ENCODE measurements at places on chromosomes 3 and 15.

GRCh38 chr15:31034152-31034551, 42.7 kb upstream of the MTMR10 start:
- no peak for DNase-seq

- DNase-seq, result no peak
Observed at GRCh38 chr15:95556866-95557225, 773.7 kb upstream of the NR2F2 start.

GRCh38 chr15:77717333-77717990, 84.8 kb upstream of the LINGO1 start:
- DNase-seq, result no peak

- no peak for DNase-seq
Observed at GRCh38 chr15:91549581-91549980, 303.9 kb upstream of the SLCO3A1 start.

DNA sequence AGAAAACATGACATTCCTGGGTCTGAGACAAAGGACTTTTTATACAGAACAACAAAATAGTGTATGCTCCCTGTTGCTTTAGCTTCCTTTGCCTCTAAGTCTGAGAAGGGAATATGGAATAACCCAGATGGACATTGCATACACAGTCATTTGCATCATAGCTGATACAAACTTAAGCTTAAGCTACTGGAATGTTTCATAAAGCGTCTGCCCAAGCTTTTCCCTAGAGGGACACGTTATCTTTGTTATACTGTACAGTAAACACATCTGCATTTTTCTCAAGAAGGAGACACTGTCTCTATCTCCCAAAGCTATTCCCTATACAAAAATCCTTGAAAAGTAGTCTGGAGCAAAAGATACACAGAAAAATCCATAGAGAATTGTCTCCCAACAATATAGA, 775.0 kb downstream of the DIPK2A start:
- DNase-seq, result no peak

GRCh38 chr3:147356909-147357900, 49.1 kb downstream of the ZIC4 start:
- no peak for DNase-seq

DNA sequence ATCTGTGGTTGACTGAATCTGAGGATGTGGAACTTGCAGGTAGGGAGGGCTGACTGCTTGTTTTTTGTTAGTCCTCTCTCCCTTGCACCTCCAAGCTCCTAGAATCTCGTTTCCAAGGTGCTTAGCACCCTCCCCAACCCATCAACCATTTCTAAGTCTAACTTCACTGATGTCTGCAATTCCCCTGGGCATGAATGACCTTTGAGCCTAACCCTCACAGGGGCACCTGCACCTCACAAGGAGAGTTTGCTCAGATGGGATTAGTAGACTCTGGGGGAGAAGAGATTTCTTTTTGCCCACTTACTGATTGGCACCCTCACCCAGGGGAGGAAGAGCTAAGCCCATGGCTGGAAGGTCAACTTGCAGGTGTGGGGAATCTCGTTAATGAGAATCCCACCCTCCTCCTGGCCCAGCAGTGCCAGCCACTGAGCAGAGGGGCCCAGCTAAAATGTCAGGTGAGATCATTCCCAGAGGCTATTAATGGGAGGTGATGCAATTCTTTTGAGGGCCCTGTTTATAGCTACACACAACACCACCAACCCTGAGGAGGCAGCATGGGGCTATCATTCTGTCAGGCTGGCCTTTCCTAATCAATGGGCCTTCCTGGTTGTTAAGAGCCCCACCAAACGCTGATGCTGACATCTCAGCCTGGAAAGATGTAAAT, 81.6 kb upstream of the HERC1 start:
- DNase-seq, result no peak

DNA sequence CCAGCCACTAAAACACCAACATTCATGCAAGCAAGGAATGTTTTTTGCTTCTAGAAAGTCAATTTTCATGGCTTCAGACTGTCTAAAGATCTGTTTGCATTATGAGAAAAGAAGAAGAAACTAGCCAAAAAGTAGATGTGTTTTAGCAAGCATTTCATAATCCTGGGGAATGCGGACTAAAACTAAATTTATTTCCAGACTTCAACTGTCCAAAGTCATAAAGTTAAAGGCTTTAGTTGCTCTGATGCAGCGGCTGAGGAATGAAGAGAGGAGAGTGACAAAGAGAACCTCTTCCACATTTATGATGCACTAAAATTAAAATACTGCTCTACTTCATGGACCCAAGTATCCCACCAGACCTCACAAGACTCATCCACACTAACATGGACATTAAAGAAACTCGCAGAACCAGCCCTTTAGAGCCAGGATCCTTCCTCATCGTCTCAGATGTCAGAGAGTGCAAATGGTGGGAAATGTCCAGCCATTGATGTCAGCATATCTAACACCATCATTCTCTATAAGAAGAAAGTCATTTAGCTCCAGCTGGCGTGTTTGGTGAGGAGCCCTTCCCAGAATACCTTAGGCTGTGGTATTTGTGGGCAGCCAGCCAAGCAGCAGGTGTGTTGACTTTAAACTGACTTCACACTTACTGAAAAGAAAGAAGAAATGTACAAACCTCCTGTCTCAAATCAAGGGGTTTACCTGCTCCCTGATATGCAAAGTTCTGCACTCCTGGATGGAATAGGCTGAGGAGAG, 17.4 kb downstream of the FYCO1 start:
- peak; percentile 85 for DNase-seq

DNA sequence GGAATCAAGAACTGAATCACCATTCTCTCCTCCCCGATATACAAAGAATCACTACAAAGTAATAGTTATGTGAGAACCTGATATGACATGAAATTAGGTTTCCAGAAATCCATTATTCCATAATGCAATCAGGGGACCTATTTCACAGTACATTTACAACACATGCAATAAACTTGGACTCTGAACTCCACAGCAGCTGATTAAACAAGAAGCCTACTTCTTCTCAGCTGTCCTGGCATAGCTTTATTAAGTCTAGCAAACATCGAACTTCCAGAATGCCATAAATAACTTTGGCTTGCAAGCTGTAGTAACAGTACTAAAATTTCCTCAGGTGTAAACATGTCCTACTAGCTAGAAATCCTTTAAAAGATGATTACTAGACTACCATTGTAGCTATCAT, 17.8 kb downstream of the PDCD10 start:
- no peak for DNase-seq

DNA sequence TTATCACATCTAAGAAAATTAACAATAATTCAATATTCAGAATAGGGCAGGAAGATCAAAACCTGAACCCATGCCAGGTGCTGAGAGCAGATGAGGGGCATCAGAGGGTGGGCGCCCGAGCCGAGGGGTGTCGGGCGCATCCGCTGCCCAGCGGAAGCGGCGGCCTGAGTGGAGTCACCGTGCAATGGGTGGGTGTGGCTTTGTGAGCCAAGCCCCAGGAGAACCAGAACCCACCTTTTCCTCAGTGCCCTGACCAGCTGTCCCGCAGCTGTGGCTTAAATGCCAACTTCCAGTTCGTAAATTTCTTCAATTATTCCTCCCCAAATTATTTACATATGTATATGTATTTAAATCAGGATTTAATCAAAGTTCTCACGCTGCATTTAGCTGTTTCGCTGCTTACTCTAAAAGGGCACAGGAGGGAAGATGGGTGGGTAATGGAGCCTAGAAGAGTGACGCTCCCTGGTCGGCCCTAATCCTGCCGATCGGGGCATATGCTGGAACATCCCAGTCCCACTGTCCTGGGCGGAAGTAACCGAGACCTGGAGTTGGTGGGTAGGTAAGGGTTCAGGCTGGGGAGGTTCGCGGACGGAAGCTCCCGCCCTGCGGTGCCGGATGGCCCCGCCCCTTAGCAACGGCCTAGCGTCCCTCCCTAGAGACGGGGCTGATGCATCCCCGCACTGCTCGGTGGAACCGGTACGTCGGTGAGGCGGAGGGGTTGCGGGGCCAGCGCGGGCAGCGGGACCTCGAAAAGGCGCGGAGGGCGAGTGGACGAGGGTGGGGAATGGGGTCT, 1.3 kb downstream of the DNAH1 start:
- DNase-seq, result no peak

DNA sequence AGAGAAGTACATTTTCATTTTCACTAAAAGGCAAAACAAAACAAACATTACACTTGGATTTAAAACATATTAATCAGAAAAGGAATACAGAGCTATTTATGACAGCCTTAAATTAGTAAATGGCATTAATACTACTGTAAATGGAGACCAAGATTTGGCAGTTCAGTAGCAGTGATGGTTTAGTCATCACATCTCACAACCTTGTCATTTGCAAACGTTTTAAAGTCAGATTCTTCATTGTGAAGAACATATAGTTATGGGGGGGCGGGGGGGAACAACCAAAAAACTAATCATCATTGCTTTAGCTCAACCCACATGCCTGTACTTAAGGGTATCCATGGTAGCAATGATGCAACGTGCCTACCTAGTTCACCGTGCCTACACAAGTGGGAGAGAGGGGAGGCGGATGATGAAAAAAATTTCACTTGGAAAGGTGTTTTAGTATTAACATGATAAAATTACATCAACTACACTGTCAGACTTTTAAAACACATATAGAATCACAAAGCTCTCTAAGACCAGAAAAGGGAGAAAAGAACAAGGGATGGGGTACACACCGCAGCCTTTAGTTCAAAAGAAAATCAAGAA, 40.1 kb downstream of the DLG1 start:
- no peak for DNase-seq

- DNase-seq, result no peak
Observed at GRCh38 chr3:70982284-70982683, 601.2 kb downstream of the FOXP1 start.

DNA sequence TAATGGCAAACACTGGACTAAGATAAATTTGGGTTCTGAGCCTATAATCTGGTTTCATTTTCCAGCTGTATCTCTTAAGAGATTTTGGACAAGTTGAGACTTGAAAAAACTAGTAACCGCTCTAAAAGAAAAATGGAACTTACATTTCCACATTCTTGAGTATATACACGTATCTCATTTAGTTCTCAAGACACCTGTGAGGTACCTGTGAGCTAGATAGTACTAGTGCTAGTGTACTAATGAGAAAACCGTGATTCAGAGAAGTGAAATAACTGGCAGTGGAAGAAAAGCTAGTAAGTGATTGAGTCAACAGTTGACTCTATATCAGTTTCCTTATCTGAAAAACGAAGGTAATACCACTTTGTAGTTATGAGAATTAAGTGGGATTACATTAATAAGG, 62.2 kb upstream of the PAQR5 start:
- DNase-seq, result no peak
